ENCODE measurements at places on chromosomes 1 and 21.

DNA sequence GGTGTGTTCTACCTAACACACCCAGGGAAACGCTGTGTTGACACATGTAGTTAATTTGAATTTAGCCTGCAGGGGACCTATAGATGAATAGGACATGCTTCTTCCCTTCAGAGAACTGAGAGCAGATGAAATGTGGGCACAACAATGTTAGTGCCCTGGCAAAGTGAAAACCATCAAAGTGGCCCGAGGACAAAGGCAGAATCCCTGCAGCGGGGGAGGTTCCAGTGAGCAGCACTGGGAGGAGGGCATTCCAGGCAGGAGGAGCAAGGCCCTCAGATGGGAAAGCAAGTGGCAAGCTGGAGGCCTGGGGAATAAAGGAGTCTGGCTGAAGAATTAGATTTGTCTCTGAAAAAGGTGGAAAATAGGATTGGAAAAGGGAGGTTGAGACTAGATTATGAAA lies 37.2 kb downstream of the C1orf94 start:
- no peak for DNase-seq

DNA sequence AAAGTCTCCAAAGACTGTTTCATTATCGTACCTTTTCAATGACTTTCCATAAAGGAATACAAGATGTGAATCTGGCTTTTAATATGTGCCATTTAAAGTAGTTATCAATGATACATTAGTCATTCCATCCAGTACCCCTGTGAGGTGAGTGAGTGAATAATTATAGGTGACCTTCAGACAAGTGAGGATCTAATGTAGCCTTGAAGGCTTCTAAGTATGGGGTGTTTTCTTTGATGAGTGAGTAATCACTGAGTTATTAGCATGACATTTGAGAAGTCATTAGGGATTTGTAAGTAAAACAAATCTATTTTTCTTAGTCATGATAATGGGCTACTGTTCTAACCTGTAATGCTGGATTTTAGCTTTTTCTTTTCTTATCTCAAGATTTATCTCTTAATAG lies 831.4 kb downstream of the ADGRL2 start:
- DNase-seq = no peak

- no peak for DNase-seq
Measured at GRCh38 chr21:37628362-37628761, 261.8 kb downstream of the DYRK1A start.

- DNase-seq = no peak
Measured at GRCh38 chr21:36178349-36178748, 21.7 kb downstream of the DOP1B start.

- no peak for DNase-seq
Measured at GRCh38 chr1:35809114-35810095, 1.6 kb downstream of the AGO4 start.

DNA sequence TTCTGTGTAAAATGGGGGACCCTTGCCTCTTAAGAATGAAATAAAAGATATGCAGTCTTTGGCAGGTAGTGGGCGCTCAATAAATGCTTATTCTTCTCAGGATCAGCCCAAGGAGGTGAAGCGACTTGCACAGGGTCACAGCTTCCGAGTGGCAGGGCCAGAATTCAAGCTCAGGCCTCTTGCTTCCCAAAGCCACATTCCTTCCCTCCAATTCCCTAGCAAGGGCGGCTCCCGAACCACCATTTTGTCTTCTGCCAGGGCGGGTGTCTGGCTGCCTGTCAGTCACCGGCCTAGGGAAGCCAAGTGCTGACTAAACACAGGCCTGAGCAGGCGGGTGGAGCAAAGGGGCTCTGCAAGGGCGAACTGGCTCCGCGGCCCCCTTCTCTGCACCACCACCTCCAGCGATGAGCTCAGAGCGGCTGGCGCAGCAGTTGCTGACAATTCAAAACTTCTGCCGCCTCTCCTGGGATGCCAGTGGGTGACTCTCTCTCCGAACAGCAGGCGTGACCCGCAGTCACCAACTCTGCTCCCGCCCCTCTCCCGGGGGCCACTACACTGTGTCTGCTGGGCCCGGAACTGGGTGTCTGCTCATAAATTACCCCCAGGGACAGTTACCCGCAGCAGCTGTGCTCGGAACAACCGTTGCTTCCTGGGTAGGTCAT lies 10.8 kb downstream of the GPR3 start:
- peak; percentile 39 for DNase-seq

DNA sequence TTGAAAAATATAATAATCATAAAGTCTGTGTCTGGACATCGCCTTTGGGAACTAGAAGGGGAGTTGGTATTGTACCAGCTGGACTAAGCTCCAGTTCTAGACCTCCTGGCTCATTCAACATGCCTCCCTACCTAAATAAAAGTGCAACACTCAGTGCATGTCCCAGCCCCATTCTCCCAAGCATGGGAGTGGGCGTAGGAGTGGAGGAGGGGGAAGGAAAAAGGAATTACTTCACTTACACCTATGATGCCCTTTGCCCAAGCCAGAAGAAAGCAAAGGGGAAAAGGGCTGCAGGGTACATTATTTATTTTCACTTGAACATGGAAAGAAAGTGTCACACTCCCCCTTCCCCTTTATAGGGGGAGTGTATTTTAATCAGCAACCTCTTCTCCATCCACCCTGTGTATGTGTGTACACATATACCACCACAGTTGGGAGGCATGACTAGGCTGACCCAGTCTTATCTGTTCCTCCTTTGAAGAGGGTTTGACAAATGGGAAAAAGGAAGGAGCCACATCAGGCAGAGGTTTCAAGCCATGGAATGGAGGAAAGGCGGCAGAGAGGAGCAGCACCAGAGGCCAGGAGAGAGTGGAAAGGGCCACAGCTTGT lies 3.2 kb downstream of the NIT1 start:
- DNase-seq = no peak

DNA sequence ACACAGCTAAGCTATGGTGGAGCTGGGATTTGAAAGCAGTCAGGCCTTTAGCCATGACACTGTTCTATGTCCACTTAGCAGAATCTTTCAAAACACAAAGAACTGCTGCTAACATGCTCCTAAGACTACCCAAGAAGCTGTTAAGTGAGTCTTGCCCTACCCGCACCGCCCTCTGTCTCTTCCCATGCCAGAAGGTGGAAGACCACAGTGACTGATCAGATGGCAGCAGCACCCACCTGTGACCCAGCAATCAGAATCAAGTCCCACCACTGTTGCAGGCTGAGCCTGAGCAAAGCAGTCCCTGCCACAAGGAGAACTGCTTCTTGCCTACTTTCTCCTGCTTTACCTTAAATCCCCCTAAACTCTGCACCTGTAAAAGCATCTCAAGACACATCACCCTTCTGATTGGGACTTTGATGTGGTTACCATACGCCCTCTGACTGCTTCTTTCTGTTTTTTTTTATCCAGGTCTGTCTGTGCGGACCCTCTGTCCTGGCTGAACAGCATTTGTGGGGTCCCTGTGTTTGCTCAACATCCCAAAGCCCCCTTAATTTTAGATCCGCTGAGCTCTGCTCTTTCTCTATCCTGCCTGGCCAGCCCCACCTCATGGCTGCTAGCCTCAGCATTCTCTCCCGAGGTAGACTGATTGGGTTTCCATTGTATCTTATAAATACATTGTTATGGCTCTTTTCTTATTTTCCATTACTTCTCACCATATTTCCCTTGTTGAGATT lies 16.0 kb downstream of the IRF2BP2 start:
- no peak for DNase-seq

DNA sequence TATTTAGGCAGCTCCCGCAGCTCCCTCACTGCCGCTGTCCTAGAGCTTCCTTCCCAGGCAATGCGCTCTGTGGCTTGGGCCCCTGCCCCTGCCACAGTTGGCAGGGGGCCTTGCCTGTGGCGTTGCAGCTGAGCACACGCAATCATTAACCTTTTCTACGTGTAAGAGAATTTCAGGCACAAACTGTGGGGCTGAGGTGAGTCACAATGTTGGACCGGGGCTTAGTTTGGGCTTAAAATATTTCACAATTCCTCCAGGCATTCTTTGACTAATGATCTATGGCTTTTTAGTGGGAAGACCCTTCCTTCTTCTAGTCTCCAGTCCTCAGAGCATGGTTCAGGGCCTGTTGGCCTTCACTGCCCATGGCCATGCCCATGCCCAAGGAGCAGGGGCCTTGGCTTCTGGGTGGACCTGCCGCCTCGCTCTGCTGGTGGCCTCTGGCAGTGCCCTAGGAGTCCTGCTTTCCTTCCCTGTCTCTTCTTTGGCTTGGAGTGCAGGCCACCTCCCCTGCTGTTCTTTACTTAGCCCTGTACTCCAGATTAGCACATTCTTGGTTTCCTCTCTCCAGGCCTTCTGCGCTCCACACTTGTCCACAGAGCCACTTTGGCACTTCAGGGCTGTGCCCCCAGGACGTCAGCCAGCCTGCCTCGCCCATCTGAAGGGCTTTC lies 39.2 kb downstream of the MAPKAPK2 start:
- DNase-seq = no peak

DNA sequence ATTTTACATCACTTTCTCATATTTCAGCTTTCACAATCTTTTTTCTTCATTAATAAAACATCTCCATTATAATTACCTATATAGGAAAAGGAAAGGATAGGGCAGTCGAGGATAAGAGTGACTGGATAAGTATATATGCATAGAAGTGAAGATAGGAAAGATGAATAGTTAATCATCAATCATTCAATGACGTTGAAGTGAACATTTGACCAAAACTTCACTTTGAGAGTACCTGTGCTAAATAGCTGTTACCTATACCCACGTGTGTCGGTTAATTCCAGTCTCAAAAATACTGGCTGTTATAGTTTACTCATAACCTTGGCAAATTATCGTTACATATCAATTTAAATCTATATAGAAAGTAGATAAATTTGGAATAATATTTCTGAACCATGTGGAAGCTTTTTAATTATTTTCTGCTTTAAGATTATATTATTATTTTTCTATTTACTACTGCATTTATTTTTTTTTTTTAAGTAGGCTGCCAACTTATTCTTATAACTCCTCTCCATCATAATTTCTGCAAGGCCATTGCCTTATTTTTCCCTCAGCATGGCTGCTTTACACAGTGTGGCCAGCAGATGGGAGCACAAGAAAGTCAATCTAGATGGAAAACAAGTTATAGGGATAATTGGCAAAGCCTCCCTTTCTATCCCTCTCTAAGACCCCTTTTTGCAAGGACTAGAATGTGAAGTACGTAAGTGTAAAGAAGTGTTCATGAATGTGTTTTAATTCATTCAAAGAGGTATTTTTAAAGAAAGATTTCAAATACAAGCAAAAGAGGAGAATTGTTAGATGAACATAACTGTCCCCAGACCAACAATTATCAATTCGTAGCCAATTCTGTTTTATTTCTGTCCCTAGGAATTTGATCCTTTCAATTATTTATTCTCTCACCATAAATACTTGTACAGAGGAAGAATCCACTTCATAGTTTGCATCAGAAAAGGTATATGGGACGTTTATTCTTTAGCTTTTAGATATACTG lies 290.4 kb downstream of the KCNT2 start:
- DNase-seq = peak; percentile 55

DNA sequence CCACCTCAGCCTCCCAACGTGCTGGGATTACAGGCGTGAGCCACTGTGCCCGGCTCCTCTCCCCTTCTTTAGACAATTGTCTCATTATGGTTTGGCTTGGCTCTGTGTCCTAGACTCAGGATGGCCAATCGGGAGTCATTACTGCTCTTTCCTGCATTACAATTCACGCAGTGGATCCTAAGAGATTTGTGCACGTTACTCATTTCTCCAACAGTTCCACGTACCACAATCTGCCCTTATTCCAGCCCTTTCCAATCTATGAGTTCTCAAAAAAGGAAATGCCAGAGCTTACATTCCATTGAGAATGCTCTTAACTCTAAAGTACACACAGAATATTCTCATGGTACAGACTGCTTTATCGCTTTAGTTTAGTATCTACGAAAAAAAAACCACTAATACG lies 357.0 kb downstream of the GPATCH2 start:
- no peak for DNase-seq

GRCh38 chr1:237556911-237557310 lies 333.8 kb downstream of the ZP4 start:
- peak; percentile 73 for DNase-seq

GRCh38 chr1:51019811-51020210 lies 49.8 kb downstream of the CDKN2C start:
- no peak for DNase-seq

DNA sequence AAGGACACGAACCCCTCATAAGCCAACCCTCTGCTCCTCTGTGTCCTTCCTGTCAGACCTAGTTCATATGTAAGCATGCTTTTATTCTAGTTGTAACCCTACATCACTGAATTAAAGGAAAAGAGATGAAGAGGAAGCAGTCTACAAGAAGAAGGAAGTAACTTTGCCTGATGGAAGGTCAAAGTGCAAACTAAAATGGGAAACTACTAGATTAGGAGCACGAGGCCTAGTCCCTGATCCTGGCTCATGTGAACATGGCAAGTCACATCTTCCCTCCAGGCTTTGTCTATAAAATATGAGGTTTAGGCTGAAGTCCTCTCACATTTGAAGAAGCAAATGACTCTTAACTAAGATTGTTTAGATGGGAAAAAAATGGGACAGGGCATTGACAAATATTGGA lies 13.2 kb downstream of the ZMYND12 start:
- DNase-seq = no peak

- no peak for DNase-seq
Measured at GRCh38 chr1:28297826-28298225, 31.0 kb upstream of the MED18 start.

DNA sequence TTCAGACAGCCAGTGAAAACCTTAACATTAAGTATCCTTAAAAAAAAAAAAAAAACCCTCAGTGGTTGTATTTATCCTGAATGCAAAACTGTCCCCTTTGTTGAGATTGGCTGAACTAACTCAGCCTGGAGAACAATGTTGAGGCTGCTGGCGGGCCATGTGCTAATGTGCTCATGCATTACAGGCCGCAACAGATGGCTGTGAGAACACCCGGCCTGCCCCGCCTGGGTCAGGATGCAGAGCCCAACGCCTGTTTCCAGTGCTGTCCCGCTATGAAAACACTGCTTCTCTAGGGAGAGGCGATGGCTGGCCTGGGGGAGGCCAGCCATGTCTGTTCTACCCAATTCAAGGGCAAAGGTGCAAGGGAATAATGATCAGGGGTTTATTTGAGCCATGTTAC lies 13.8 kb downstream of the OLIG2 start:
- DNase-seq = peak; percentile 95

DNA sequence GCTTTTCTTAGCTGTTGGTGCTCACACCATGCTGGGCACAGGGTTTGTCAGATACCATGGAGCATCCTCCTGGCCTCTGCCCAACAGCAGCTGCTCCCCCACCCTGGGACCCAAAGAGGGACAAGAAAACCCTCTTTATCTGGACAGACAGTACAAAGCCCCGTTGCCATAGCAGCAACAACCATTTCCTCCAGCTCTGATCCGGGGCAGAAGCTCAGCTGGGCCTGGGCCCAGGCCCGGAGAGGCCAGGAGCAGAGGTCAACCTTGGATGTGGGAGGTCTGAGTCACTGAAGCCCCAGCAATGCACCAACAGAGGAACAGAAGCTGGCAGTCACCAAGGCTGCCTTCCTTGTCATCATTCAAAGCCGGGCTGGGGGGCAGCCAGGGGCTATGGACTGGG lies 228.4 kb upstream of the POU3F1 start:
- no peak for DNase-seq

DNA sequence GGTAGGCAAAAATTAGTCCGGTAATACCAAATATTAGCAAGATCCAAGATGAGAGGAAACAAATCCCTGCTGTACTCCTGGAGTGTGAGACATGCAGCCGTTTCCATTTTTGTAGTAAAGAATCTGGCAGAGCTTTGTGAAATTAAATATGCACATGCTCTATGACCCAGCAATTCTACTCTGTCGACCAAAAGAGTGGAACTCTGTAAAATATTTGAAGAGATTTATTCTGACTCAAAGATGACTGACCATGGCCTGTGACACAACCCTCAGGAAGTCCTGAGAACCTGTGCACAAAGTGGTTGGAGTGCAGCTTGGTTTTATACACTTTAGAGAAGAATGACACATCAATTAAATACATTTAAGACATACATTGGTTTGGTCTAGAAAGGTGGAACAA lies 16.2 kb downstream of the HAX1 start:
- DNase-seq = no peak

- DNase-seq = no peak
Measured at GRCh38 chr1:201692555-201693394, 136.2 kb upstream of the IPO9 start.

All from pons (tissue), 1 donor.